Uterus (tissue), 4 donors: ENCODE measurements at places on chromosomes 5 and 9. TPM values are rescaled to one million over a fixed set of nuclear protein-coding genes. Genes with fewer than 3 reads are reported as not detected.

DNA sequence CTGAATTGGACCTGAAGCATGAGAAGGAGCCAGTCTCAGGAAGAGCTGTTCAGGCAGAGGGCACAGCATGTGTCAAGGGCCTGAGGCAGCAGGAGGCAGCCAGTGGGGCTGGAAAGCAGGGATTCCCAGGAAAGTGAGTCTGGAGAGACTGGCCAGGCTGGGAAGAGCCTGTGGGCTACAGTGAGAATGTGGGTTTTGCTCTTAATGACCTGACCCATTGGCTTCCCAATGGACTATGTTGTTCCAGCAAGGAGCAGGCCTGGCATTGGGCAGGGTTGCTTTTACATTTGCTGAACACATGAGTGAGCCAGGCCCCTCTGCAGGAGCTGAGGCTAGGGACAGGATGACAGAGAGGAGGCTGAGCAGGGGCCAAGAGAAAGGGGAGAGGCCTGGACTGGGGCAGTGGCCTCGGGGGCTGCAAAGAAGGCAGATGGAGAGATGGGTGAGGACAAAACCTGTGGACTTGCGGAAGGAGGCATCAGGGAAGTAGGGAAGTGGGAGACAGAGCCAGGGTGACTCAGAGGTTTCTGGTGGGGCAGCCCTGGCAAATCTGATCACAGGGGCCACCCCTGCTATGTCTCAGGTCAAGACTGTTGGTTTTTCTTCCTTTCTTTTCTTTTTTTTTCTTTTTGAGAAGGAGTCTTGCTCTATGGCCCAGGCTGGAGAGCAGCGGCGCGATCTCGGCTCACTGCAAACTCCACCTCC lies 65.9 kb upstream of the NEK6 start:
- DNase-seq: no peak

DNA sequence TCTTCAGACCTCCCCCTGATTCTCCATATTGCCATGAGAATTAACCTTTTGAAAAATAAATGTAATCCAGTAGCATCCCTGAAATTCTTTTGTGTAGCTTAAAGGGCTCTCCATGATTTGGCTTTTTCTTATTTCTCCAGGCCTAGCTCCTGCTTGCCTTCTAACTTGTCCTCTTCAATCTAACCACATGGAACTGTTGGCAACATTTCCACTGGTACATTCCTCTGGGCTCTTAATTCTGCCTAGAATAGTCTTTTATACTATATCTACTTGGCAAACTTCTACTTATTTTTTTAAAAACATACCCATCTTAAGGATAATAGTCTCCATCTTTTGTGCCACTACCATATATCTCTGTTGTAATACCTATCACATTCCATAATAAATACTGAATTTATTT lies 54.1 kb downstream of the GNG10 start:
- DNase-seq: no peak

The FAM163B gene
- not detected for total RNA-seq

DNA sequence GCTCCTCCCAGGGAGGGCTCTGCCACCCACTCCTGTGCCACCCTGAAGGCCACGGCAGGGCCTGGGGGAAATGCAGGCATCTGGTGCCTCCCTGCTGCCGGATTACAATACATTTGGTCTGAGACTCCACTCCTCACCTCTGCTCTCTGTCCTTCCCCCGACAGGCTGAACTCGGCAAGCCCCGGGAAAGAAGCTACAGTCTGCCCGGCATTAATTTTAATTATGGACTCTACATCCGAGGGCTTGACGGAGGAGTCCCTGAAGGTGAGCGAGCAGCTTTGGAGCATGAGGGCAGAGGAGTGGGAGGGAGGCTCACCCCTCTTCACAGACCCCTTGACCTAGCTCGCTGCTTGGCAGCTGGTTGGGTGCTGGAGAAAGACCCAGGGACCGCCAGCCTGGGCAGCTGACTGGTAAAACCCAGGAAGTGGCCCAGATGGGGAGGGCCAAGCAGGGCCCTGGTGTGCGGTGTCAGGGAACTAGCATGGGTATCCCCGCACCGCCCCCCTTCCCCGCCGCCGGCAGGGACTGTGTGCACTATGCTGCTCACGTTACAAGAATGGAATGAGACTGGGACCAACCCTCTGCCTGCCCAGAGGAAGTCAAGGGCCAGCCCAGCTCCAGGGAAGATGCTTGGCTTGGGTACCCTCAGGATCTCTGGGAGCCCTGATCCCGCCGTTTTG lies 83.7 kb upstream of the BARHL1 start:
- DNase-seq: no peak

- DNase-seq: no peak
Observed at GRCh38 chr5:66089384-66089783, 54.7 kb upstream of the SREK1 start.
